ENCODE measurements at places on chromosomes 4 and X. TPM values are rescaled to one million over a fixed set of nuclear protein-coding genes. Genes with fewer than 3 reads are reported as not detected.

BMP3 gene
- not detected for polyA plus RNA-seq

USP9X gene
- polyA plus RNA-seq, result 12.0 TPM

TCEANC gene
- 2.6 TPM for polyA plus RNA-seq

GPAT3 gene
- 25.3 TPM for polyA plus RNA-seq

AVPR2 gene
- polyA plus RNA-seq, result 22.1 TPM
